ENCODE measurements at places on chromosomes 7 and 10.

- no peak for DNase-seq
Measured at GRCh38 chr7:67821116-67821515, 824.5 kb downstream of the TYW1 start.

- no peak for DNase-seq
Measured at GRCh38 chr7:8778459-8778858, 345.1 kb downstream of the NXPH1 start.

DNA sequence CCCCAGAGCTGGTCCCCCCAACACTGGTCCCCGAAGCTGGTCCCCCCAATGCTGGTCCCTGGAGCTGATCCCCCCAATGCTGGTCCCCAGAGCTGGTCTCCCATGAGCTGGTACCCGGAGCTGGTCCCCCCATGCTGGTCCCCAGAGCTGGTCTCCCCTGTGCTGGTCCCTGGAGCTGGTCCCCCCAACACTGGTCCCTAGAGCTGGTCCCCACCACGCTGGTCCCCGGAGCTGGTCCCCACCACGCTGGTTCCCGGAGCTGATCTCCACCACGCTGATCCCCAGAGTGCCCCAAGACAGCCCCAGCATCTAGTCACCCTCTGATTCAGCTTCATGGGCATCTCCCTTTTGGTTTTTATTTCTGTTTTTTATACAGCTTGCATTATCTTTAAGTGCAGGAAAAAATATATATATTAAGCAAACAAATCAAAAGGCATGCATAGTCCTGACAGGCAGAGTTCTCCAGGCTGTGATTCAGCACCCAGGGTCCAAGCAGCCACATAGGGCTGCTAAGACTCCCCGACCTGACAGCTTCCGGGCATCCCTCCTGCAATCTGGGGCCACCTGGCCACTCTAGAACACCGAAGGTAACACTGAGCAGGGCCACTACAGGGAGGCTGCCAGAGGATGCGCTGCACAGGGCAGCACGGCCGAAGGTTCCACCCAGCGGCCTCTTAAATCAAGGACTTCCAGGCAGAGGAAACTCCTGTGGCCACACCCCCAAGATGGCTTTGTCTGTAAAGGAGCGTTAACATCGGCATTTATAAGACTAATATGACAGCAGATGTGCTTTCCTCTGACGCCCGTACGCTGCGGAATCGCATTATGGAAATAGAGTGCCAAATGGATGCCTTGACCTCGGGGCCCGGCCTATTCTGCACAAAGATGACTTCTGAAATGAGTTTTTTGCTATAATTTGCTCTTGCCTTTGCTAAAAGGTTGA lies 215.0 kb downstream of the PTPRN2 start:
- no peak for DNase-seq

DNA sequence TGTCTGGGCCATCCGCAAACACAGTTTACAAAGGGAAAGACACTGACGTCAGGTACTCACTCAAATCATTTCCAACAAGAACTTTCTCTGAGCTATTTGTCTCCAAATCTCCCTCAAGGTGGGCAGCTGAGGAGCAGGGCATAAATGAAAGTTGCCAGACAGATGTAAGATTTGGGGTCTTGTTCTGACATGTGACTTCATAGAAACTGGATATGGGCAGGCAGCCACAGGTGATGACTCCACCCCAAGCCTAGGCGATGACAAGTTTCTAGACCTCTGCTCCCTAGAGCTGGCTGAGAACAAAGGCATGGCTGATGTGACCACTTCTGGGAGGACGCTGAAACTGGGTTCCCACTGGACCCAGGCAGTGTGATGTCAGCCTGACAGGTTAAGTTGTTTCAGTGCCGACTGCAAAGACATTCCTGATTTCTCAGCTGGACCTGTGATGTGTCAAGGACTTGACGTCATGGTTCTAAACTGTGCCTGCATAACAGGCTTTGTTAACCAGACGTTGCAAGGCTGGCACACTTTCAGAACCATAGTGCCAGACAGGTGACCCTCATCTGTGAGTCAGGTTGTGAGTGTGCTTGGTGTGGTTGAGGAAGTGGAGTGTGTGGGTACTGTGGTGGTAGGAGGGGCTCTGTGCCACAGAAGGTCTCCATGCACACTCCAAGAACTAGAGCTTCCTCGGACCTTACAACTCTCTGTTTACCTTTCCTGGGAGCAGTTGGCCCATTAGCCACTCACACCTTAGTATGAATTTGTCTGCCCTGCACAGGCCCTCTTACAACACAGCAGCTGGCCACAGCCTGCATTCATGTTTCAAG lies 39.9 kb upstream of the EBF3 start:
- no peak for DNase-seq
